ENCODE measurements at places on chromosomes 2 and 18.
A peak's percentile ranks its signal among the peaks of the same experiment; 100 is the strongest.

GRCh38 chr2:166917415-166917814, 29.1 kb downstream of the XIRP2 start:
- DNase-seq = no peak

DNA sequence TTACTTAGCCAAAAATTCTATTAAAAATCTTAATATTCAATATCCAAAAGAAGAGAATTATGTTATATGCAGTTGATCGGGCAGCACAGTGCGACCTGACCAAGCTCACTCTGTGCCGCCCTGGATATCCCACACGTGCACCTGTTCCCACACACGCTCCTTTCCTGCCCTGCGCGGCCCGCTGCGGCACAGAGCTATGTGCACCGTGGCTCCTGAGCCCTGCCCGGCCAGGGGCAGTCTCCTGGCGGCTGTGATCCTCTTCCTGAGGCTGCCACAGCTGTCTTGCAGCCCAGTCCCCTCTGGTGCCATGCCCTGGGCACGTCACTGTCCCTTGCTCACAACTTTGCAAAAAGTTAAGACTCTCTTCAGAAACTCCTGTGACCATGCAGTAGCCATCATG, 29.3 kb downstream of the TRAPPC12 start:
- DNase-seq = no peak

GRCh38 chr2:35530615-35531135, 824.9 kb upstream of the CRIM1 start:
- no peak for DNase-seq

DNA sequence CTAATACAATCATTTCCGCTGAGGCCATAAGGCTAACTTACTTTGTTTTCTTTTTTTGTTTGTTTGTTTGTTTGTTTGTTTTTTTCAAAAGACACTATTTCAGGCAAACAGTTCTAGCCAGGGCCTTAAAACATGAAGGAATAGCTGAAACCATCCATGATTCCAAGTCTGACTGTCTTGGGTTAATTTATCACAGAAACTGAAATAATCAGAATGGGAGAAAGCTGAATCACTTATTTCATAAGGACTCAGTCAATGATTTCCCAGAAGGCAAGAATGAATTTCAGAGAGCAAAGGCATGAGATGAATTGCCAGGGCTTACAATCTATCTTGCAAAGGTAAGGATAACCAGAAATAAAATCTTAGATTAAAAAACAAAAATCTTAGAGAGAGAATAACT, 1315.1 kb downstream of the SUCLG1 start:
- DNase-seq = no peak

GRCh38 chr2:173966274-173967098, 1.3 kb upstream of the SP3 start:
- no peak for DNase-seq

GRCh38 chr2:156023229-156023869, 309.2 kb downstream of the NR4A2 start:
- DNase-seq = no peak

GRCh38 chr2:211014376-211014775, 458.0 kb downstream of the CPS1 start:
- no peak for DNase-seq

- DNase-seq = no peak
These were observed 212.0 kb upstream of the ID2 start for GRCh38 chr2:8469709-8470493.

GRCh38 chr2:224584785-224585210, 365 bp downstream of the CUL3 start:
- peak; percentile 77 for DNase-seq

DNA sequence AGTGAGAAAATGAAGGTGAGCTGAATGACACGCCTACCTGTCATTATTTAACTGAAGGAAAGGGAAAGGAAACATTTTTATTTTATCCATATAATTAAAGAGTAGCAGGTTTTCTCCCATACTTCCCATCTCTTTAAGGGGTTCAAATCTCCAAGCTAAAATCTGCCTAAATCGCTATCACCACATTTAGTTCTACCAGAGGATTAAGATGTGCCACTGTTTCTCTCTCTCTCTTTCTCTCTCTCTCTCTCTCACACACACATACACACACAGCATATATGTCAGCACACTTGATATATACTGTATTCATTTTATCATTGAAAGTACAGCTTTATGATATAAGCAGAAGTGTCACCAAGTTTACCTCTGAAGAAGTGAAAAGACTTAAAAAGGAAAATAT, 3.1 kb downstream of the WIPF1 start:
- no peak for DNase-seq

GRCh38 chr2:26327291-26328272, 18.4 kb upstream of the SELENOI start:
- no peak for DNase-seq

GRCh38 chr2:43482961-43483360, 112.9 kb downstream of the THADA start:
- no peak for DNase-seq

DNA sequence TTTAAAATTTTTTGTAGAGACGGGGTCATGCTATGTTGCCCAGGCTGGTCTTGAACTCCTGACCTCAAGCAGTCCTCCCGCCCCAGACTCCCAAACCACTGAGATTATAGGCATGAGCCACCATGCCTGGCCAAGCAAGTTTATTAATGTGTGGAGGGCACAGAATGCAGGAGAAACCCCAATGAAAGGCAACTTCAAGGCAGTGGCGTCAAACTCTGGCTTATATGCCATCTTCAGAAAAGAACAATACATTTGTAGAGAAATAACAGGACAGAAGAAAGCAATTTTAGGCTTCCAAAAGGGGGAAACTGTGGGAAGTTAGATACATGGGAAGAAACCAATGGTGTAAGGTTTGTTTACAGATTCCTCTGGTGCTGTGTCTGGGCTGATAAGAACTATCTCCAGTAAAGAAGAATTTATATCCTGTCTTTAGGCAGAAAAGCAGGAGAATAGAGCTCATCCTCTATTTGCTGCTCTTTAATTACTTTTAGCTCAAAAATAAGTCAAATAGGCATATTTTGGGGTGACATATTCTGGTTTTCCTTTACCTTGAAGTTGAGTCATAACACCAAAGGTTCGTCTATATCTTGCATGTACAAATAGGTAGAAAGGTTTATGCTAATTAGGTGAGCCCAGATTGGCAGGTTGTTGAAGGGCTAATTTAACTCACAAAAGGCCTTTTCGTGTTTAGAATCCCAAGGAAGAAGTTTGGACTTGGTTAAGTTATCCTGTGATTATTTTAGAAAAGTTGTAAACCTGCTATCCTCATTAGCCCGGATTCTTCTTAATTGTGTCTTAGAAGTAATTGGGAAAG, 26.0 kb upstream of the TMEM214 start:
- DNase-seq = no peak

DNA sequence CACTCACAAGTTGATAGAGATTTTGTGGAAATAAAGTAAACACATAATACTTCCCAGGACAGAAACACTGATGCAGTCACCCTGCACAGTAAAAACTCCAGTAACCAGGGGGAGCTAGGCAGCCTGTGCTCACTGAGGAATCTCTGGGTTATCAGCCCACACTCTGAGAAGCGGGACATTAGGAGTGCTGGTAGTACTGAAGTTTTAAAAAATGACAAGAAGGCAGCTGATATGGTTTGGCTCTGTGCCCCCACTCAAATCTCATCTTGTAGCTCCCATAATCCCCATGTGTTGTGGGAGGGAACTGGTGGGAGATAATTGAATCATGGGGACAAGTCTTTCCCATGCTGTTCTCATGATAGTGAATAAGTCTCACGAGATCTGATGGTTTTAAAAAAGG, 31.4 kb downstream of the KCTD1 start:
- DNase-seq = no peak

- no peak for DNase-seq
These were observed 74.8 kb downstream of the MAP2 start for GRCh38 chr2:209498614-209499013.

DNA sequence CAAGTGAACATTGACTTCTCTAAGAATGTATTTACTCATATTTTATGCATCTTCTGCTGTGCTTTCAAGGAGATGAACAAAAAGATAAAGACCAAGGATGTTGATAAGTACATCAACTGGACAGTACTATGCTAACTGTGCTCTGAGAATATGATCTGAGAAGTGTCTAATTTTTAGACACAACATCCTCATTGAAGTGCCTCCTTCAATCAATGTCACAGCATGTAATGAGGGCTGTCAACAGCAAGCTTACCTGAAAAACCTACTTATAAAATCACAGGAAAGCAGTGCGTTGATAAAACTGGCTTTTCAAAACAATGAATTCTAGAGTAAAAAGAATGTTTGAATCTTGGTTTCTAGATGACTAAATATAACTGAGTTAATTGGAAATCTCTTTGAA, 452.9 kb upstream of the DSEL start:
- no peak for DNase-seq

DNA sequence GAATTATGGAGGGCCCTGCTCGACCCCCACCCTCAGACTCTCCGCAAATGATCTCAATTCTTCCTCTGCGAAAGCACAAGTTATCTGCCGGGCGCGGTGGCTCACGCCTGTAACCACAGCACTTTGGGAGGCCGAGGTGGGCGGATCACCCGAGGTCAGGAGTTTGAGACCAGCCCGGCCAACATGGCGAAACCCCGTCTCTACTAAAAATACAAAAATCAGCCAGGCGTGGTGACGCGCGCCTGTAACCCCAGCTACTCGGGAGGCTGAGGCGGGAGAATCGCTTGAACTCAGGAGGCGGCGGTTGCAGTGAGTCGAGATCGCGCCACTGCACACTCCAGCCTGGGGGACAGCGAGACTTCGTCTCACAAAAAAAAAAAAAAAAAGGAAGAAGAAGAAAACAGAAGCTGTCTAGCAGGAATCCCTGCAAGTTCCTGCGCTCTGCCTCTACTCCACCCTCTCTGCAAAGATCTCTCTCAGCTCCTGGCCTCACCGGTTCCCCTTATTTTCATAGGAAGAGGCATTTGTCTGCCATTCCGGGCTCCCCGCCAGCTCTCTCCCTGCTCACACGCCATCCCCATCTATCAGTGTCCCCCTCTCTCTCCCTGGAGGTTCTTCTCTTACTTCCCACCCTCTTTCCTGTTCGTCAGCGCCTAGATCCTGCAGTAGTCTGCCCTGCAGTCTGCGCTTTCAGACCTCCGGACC, 13.5 kb upstream of the COLEC12 start:
- DNase-seq = no peak

- DNase-seq = no peak
These were observed 118.6 kb downstream of the LOXHD1 start for GRCh38 chr18:46538376-46538775.

DNA sequence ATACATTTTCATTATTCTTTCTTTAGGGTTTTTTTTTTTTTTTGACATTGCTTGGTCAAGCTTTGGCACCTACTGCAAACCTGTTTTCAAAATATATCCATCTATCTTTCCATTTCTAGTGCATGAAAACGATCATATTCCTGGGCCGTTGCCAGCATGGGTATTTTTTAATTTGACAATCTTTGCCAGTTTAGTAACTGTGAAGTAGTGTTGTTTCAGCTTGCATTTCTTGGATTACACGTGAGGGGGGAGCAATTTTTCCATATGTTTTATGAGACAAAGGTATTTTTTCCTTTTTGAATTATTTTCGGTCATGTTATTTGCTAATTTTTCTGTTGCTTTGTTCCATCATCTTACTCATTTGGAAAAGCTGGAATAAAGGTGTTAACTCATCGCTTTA, 40.9 kb downstream of the TSHZ1 start:
- DNase-seq = no peak

- DNase-seq = no peak
These were observed 219.4 kb upstream of the SIX3 start for GRCh38 chr2:44722026-44722625.

DNA sequence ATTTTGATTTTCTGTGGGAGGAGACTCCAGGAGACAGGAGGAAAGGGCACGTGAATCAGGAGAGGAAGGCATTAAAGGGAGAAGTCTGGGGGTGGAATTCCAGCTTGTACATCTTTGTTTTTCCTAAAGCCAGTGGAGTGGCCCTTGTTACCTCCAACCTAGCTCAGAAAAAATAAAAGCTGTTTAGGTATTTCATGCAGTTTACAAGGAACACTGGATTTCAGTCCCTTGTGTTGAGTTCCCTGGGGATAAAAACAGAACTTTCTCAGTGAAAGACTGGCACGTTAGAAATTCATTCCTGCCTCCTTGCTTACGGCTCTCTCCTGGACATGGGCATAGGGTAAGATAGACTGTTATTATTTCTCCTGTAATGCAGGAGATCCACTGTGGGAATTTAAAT, 170.2 kb downstream of the ZEB2 start:
- no peak for DNase-seq

DNA sequence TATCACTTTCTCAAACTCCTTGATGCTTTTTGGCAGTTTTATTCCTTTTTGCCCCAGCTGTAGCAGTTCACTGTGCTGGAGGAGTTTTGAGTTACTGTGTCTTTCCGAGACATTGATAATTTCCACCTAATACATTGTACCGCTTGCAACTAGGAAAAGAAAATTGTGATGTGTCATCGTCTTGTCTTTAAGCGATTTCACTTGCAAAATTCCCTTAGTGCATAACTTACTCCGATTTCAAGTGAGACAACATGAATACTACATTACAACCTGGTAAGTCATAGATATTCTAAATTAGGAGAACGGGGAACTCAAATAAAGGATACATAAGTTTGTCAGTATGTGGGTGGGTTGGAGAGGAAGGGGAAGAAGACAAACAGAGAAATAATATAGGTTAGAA, 340.5 kb upstream of the KYNU start:
- no peak for DNase-seq

GRCh38 chr18:55513161-55513560, 74.8 kb downstream of the TCF4 start:
- DNase-seq = no peak

DNA sequence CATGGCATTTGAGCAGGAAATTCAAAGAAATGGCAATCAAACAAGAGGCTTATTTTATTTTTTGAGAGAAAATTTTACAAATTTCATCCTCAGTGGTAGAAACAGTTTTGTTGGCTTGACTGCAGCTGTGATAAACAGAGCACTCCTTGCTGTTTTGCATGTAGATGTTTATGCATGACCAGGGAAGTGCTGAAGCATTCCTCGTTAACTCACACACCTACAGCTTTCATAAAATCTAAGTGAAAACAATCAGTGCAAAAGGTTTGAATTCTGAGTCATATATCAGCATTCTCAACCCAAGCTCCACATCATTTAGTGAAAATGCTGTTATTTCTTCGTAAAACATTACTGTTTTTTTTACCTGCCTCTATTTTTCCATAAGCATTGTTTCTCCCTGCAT, 146.6 kb upstream of the CCDC68 start:
- DNase-seq = no peak

DNA sequence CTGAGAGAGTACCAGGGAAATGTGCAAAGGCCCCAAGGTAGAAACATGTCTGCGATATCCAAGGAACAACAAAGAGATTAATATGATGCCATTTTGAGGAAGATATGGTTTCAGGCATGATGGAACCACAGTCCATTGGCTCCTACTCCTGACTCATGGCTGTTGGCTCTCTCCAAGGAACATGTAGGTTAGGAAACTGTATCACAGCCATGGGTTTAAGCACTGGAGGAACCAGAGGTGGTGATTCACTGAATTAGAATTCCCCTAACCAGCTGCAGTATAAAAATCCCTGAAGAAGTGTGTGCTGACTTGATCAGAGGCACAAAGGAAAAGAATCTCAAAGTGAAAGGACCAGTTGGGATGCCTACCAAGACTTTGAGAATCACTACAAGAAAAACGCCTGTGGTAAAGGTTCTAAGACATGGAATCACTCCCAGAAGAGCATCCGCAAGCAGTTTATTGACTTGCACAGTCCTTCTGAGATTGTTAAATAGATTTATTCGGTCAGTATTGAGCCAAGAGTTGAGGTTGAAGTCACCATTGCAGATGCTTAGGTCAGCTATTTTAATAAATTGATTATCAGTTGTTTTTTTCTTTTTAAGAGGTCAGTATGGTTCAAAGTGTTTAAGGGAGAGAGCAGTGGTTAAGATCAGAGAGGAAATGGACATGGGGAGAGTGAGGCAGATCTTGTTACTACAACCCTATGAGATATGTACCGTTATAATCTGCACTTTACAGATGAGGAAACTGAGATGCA, 110.7 kb upstream of the OTX1 start:
- DNase-seq = no peak

Measured in posterior cingulate gyrus (tissue), 11 donors.